ENCODE measurements at places on chromosomes 16 and 17.

DNA sequence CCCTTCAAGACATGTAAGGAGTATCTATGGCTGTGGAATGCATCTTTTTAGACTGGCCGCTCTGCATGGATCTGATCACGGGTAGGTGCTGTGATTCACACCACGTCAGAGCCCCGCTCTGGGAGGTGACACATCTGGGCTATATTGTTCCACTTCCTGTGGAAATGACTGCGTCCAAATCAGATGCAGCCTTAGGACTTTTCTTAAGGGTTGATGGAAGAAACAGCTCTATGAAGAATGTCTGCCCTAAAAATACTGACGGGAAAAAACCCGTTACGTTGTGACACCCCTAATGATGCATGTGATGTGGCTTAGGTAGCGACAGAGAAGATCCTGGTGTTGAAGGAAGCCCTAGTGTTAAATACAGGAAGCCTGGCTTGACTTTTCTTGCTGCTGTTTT, 12.2 kb downstream of the BANP start:
- DNase-seq = no peak

- no peak for DNase-seq
These were observed 36.7 kb downstream of the GRIN2C start for GRCh38 chr17:74822939-74823367.

DNA sequence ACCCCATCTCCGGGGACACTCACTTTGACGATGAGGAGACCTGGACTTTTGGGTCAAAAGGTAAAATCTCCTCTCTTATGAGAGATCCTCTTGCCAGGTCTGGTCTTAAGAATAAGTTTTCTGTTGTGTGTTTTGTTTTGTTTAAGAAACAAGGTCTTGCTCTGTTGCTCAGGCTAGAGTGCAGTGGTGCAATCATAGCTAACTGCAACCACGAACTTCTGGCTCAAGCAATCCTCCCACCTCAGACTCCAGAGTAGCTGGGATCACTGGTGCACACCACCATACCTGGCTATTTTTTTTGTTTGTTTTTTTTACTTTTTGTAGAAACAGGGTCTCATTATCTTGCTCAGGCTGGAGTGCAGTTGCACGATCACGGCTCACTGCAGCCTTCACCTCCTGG, 4.1 kb downstream of the MMP25 start:
- no peak for DNase-seq

GRCh38 chr17:41456204-41456603, 11.0 kb downstream of the KRT32 start:
- DNase-seq = no peak

DNA sequence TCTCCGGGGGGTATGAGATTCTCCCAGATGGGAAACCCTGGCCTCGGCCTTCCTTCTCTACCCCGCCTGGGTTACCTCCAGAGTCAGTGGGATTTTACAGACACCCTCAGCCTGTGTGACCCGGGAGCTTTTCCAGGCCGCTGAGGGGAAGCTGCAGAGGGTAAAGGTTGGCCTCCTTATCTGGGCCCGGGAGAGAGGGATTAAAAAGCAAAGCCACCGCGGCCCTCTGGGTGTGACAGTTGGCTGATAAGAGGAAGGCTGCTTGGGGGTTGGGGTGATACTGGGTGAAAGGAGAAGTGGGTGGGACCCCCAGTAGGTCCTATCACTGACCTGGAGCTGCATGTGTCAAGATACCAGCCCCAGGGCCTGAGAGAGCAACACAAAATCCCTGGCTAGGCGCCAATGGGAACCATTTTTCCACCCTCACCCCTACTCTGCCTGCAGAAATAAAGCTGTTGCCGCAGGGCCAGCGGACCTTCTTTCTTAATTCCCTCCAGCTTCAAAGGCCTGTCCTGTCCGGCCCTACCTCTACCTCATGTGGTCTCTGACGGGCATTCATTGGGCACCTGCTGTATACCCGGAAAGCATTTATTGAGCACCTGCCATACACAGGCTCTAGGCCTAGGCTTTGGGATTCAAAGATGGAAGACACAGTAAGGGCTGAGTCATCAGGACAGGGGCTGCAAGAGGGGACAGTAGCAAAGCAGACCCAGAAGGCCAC, 77.6 kb upstream of the GSE1 start:
- no peak for DNase-seq

DNA sequence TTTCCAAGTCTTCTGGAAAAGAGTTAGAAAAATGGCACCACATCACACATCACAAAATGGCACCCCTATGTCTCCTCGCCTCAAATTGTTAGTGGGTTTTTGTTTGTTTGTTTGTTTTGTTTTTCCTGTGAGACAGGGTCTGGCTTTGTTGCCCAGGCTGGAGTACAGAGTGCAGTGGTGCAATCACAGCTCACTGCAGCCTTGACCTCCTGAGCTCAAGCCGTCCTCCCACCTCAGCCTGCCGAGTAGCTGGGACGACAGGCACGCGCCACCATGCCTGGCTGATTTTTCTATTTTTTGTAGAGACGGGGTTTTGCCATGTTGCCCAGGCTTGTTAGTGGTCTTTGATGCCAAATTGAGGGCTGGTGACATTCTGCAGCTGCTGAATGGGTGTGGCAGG, 3.8 kb upstream of the CRISPLD2 start:
- no peak for DNase-seq

DNA sequence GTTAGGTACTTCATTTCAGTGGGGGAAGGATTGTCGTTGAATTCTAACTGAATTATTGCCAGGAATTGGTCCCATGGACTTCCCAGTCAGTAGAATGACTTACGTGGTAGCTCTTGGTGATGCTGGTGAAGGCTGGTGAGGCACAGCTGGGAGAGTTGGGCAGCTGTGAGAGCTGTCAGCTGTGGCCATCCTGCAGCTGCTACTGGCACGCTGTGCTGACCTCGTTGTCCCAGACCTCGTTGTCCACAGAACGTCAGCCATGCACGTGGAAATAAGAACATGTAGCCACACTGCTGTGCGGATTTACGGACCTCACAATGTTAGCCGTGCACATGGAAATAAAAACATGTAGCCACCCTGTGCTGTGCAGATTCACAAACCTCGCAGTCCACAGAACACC, 102.3 kb downstream of the NPIPB11 start:
- DNase-seq = no peak

DNA sequence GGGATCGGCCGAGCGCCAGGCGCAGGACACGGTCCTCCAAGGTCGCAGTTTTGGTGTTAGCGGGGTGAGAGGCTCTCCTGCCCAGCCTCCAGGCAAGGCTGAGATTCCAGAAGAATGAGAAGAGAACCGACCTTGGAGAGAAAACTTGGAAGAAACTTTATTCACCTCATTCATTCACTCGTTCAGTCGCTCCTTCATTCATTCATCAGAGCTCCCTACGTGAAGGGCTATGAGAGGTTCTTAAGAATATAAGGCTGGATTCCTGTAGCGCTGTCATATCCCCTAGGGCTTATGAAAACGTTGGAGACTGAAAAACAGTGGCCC, 991 bp upstream of the MYH10 start:
- DNase-seq = no peak

- DNase-seq = no peak
These were observed 8.3 kb upstream of the SPPL2C start for GRCh38 chr17:45836047-45837044.

GRCh38 chr17:37440424-37440823, 33.7 kb downstream of the TADA2A start:
- DNase-seq = no peak
